Activated CD8-positive, alpha-beta memory T cell treated with anti-CD3 and anti-CD28 coated beads for 1 hour (primary cell): ENCODE measurements at places on chromosomes 1 and 21.

DNA sequence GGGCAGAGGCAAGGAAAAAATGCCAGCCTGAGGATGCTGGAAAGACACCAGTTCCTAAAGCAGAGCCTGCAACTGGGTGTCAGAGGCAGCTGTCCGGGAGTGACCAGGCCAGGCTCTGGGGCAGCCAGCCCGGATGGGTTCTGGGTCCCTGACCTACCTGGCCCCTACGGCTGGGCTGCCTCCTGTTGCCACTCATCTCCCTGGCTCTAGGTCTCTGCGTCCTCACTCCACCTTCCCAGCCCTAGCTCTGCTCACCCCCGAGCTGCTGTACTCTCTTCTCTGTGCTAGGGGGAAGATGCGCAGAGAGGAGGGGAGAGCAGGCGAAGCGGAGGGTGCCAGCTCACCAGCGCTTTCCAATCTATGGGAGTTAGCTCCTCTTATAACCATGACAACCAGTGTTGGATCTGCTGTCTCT lies 9.0 kb downstream of the ARHGEF2 start:
- DNase-seq, result no peak

GRCh38 chr1:189289346-189289745 lies 1188.3 kb downstream of the BRINP3 start:
- no peak for DNase-seq

GRCh38 chr1:178634445-178634844 lies 90.6 kb upstream of the RALGPS2 start:
- no peak for DNase-seq

- peak; percentile 6 for DNase-seq
These were observed 333.4 kb downstream of the CHRM3 start for GRCh38 chr1:239719642-239720258.

- no peak for DNase-seq
These were observed 363.8 kb downstream of the DISC1 start for GRCh38 chr1:231990388-231990787.

DNA sequence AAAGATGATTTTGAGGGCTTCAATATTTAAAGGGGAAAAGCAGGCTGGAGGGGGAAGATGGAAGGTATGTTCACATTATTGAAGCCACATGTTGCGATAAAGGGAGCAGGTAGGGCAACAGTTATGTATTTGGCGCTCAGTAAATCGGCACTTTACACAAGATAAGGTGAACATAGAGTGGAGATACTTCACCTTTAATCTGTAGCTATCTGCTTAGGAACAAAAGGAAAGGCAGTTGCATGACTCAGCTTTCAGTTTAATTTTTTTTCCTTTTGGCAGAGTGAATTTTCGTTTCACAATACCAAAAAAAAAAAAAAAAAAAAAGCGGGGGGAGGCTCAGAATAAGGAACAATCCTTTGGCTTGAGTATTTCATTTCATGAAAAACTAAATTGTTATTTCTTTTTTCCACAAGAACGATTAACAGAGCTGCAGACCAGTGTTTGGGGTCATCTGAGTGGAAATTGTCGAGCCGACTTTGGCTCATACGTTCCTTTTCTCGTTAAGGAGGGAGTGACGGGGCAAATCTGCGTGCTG lies 1.1 kb upstream of the COQ8A start:
- no peak for DNase-seq

- DNase-seq, result no peak
These were observed 4.5 kb downstream of the PRAMEF12 start for GRCh38 chr1:12778061-12778460.

GRCh38 chr1:24849672-24850295 lies 80.3 kb downstream of the RUNX3 start:
- DNase-seq, result no peak

DNA sequence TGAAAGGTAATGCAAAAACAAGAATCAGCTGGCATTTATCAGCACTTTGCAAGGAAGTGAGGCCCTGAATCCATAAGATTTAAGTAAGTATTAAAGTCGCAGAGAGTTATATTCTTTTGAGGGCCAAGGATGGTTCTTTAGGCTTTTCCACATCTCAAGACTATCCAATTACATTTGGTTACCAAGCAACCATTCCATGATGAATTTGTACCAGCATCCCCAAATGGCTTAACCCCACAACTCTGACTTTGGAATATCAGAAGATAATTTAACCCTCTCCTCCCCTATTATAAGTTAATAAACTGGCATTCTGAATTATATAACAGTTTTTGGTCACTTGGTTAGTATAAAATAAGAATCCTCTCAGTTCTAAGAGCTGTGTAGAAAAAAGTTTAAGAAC lies 2.8 kb downstream of the PHTF1 start:
- no peak for DNase-seq

DNA sequence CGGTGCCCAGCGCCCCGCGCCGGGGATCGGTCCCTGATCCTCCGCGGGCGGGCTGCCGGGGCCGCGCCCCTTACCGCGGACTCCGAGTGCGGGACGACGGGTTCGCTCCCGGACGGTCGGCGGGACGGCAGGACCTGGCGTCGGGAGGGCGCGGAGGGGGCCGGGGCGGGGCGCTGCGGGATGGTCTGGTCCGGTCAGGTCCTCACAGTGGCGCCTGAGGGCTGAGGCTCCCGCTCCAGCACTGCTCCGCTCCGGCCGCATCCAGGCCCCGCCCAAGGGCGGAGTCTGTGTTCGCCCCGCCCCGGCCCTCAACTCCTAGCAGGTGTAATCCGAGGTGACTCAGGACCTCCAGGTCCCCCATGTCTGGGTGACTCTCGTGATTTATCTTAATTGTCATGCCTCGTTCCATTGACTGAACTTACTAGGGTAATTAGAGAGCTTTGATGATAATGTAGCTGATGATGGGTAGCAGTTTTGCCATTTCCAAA lies at the start of gene RAB3B:
RAB3B (minus strand) TSS at position 223 of the 488 bp plus-strand sequence. CDS start 13,583 bp downstream, outside the sequence.
- peak; percentile 34 for DNase-seq

GRCh38 chr21:24939291-24939690 lies 668.0 kb downstream of the MRPL39 start:
- no peak for DNase-seq

- no peak for DNase-seq
These were observed 41.0 kb downstream of the KCND3 start for GRCh38 chr1:111948209-111949171.

GRCh38 chr1:41611932-41612450 lies 127.5 kb upstream of the EDN2 start:
- no peak for DNase-seq

DNA sequence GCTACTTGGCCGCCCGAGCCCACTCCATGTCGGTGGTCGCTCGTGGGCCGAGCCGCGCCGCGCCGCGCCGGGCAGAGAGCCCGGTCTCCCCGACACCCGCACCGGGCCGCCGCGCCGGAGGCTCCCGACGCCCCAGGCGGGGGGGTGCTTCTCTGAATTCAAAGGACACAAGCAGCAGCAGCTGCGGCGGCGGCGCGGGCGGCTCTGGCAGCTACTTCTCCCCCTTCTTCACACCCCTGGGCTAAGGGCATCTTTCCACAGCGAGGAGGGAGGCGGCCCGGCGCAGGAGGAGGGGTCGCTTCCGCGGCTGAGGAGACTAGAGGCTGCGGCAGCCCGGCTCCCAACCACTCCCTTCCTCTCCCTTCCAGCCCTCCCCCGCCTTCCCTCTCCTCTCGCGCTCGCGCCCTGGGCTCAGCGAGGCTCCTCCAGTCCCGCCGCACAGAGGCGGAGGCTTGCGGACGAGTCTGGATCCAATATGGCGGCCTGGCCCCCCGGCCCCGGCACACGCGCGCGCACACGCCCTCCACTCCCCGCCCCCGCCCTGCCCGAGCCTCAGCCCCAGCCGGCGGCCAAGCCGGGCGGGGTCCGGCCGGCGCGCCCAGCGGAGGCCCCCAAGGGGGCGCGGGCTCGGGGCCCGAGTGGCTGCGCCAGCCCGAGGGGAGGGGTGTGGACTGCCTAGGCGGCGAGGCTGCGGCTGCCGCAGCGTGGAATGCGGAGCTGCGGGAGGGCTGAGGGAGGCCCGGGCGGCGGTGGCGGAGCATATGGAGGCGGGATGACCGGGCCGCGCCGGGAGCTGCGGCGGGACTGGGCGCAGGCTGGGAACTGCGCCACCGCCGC lies at the start of gene CDC42BPA:
CDC42BPA (minus strand) TSS at position 477 of the 837 bp plus-strand sequence. CDS start 1,310 bp downstream, outside the sequence.
- DNase-seq, result no peak

DNA sequence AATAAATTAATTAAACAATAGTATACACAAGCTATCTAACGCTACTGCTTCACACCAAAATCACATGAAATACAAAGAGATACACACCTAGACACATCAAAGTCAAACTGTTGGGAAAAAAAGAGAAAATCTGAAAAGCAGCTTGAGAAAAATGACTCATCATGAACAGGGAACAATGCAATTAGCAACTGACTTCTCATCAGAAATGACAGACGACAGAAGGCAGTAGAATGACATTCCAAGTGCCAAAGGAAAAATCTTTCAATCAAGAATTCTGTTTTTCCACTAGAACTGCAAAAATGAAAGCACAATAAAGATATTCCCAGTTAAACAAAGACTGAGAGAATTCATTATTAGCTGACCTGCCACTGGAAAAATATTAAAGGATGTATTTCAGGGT lies 57.2 kb downstream of the CAPN9 start:
- no peak for DNase-seq

GRCh38 chr1:28534671-28535070 lies 18.2 kb upstream of the TRNAU1AP start:
- no peak for DNase-seq

DNA sequence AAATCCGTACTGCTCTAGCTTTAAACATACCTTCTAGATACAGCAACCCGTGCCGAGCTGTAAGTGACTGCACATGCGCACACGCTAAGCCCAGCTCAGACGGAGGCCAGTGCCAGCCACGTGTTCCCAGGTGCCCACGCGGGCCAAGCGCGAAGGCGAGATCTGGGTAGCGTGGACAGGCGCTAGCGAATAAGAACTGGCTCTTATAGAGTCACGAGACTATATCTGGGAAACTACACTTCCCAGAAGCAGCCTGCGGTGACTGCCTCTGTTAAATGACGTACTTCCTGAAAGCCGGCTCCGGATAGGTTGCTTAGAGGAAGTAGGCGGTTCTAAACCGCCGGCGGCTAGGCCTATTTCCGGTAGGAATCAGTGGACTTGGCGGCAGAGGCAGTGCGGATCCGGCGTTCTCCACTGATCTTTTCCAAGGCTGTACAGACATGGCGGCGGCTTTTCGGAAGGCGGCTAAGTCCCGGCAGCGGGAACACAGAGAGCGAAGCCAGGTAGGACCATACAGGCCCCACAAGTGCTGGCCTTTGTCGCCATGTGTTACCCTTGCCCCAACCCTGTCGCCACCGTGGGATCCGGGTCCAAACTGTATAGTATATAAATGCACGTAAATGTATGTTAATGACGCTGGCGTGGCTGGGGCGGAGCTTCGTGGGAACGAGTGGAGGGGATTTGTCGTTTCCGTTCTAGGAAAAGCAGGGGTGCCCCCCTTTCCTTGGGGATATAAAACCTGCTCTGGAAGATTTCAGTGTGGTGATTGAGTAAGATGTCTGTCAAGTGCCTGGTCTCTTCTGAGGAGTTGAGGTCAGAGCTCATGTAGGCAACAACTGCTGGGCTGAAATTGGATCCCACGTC lies at the start of gene UTP11:
UTP11 (plus strand) TSS at position 372 of the 864 bp plus-strand sequence; CDS start at position 441, 69 bp downstream.
- peak; percentile 73 for DNase-seq

DNA sequence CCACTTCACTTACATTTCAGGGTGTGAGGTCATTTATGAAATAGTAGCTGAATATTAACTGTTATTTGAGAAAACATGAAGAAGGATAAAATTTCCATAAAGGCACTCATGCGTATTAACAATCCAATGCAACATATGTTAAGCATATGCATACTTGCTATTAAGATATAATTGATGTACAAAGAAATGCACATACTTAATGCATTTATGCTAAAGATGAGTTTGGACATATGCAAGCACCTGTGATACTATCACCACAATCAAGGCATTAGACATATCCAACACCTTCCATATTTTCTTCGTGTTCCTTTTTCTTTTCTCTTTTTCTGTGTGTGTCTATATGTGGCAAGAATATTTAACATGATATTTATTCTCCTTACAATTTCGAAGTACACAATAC lies 464.8 kb upstream of the BRINP3 start:
- no peak for DNase-seq

DNA sequence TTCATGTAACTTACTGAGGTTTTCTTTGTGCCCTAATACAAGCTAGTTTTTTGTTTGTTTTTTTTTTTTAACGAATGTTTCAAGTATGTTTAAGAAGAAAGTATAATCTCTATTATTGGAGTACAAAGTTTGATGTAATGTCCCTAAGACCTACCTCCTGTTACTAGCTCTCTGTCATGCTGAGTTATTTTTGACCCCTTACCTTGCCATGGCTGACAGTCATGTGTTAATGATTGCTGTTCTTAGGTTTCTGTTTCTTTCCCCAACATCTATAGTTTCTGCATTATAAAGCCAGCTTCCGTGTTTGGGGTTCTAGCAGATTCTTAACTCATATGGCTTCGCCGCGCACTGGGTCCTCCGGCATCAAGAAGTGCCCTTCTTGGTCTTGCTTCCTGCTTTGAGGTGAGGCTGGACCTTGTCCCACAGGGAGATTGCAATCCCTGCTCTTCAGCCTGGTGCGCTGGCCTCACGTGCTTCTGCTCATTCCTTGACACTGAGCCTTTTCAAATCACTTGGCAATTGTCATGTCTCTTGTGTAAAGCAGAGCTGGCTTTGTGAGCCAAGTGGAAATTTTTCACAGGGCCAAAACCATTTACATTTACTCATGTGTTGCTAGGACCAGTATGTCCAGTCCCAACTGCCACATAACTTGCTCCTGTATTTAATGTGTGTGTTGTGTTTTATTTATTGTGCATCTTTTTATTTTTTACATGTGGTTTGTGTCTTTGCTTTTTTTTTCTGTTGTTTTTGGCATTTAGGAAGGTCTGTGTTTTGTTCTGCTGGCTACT lies 135.0 kb upstream of the COL6A1 start:
- DNase-seq, result no peak

DNA sequence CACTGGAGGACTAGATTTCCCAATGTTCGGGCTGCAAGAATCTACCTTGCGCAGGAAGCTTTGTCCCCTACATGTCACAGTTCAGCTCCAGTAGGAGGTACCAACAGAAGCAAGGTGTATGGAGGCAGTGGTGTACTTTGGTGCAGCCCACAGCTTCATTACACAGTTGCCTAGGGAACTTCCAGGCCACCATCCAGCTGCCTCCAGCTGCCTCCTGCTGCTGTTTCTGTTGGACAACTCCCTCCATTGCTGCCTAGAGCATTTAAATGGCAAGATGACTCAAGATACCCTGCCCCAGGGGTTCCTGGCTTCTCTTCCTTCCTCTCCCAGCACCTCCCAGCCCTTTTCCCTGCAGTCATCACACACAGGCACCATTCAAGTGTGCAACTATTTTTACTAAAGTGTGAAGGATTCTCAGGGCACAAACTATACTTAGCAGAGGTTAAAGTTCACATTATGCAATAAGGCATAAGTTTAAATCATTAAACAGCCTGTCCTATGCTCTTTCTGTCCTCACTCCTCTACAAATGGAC lies 39.0 kb upstream of the ATP1A1 start:
- no peak for DNase-seq
